ENCODE measurements at places on chromosomes 7 and 10.
A peak's percentile ranks its signal among the peaks of the same experiment; 100 is the strongest.

- no peak for DNase-seq
These were observed 248.8 kb downstream of the ANKRD7 start for GRCh38 chr7:118473271-118473670.

DNA sequence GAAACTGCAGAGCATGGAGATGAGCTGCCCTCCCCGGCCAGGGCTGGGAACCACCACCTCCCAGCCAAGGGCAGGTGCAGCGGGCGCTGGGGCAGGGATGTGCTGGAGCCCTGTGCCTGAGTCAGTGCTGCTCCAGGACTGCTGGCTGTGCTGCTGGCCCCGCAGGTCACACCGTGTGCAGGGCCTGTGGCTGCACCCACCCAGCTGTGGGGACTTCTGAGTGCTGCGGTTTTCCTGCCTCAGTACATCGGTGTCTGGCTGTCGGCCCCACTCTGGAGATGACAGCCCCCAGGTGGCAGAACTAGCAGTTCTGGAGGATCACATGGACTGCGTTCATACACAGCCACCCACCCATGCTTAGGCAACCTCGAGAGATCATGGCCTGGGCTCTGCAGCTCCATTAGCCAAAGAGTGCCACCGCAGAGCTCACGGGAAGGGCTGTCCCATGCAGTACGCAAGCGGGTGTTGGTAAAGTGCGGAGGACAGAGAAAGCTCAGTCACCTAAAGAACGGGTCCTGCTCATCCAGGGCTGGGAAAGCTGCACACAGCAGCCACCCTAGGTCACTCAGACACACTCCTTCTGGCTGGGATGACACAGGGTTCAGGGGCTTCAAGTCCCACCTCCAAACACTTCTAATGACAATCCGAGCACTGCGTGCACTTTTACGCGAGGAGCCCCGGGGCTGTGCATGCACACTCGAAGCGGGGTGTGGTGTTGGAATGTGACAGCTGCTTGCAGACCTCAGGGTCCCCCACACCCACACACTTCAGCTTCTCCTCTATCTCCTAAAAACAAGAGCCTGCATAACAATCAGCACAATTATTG, 198.1 kb upstream of the PPP2R2D start:
- DNase-seq: no peak

- DNase-seq: no peak
These were observed 284.9 kb upstream of the SEMA3D start for GRCh38 chr7:85471740-85472139.

DNA sequence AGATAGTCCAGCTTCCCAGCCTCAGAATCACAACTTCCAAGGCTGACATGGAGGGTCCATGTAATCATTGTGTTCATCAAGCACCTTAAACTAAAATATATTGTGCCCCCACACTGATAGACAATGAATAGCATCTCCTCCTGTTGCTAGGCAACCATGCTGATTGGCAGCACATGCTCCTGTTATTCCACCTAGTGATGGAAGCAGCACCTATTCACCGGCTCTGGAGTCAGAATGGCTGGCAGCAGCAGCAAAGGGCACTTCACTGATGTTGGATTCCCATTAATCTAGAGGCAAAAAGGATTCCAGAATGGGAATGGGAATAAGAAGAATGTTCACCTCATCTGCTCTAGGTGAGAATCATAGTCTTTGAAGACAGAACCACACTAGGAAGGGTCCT, 55.0 kb downstream of the RELN start:
- no peak for DNase-seq

- no peak for DNase-seq
These were observed 68.0 kb downstream of the CTTNBP2 start for GRCh38 chr7:117805241-117805640.

GRCh38 chr7:134920026-134920753, 66.1 kb upstream of the AGBL3 start:
- DNase-seq: peak; percentile 39

- DNase-seq: no peak
These were observed 70.6 kb downstream of the FGFR2 start for GRCh38 chr10:121527690-121528089.

DNA sequence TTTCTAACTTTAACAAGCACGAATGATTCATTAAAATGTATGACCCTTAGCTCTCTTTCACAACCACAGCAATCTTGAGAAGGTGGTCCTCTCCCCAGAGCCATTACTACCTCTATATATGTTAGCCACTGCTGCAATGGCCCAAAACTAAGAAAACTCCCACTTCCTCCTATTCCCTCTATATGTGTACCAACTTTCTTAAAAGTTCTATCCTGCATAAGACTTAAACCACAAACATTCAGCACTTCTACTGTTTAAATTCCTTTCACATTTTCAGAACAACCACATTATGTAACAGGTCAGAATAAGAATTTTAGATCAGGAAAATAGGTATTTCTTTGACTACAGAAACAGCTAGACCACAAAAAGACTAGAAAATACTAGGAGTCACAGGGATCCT, 36.2 kb downstream of the WASL start:
- DNase-seq: peak; percentile 16

DNA sequence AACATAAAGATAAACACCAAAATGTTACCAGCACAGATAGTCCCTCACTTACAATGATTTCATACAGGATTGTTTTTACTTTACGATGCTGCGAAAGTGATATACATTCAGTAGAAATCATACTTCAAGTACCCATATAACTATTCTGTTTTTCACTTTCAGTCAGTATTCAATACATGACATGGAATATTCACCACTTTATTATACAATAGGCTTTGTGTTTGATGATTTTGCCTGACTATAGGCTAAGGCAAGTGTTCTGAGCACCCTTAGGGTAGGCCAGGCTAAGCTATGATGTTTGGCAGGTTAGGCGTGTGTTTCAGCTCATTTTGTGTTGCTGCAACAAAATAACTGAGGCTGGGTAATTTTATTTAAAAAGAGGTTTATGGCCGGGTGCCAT, 155.0 kb downstream of the RTKN2 start:
- DNase-seq: no peak

DNA sequence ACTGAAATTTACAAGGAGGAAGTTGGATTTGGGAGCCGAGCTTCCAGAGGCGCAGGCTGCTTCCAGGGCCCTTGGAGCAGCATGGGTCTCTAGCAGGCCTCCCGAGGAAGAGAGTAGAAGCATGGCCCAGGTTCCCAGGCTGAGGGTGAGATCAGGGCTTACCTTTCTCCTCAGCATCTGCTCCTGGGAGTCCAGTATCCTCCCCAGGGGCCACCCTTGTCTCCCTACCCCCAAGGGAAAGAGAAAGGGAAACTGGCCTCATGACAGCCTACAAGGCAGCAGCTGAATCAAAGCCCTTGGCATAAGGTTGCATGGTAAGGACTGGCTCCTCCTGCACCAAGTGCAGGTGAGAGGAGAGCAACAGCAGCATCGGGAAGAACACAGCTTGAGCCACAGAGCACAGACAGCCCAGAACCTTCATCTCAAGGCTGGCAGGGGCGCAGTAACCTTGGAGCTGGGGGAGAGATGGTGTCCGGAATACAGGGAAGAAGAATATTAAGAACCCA, 114.5 kb downstream of the MARCHF5 start:
- no peak for DNase-seq

- DNase-seq: no peak
These were observed 253.6 kb downstream of the SORCS3 start for GRCh38 chr10:104894681-104895080.

All from AG08396 (cell line).